H7 (cell line): ENCODE measurements at places on chromosomes 11 and 22. TPM values are rescaled to one million over a fixed set of nuclear protein-coding genes. Genes with fewer than 3 reads are reported as not detected.
A peak's percentile ranks its signal among the peaks of the same experiment; 100 is the strongest.

CCDC116 gene
- 0.48 and 0.55 TPM in 2 replicates for total RNA-seq

APOL2 gene
- 14.9 and 18.0 TPM in 2 replicates for total RNA-seq

EED gene
- 20.0 and 29.2 TPM in 2 replicates for total RNA-seq

MS4A3 gene
- total RNA-seq, result not detected in 2 replicates

SHANK2 gene
- total RNA-seq, result 9.7 and 14.8 TPM in 2 replicates

DNA sequence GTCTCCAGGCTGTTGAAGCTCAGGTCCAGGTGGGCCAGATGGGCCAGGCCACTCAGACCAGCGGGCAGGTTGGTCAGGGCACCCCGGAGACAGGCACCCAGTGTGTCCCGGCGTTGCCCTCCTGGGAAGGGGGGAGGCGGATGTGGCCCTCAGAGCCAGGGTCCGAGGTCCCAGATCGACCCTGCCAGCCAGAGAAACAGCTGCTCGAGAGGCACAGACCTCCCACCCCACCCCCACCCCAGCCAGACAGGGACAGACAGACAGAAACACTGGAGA is 1.6 kb downstream of the PIDD1 start:
- no peak for DNase-seq

DNA sequence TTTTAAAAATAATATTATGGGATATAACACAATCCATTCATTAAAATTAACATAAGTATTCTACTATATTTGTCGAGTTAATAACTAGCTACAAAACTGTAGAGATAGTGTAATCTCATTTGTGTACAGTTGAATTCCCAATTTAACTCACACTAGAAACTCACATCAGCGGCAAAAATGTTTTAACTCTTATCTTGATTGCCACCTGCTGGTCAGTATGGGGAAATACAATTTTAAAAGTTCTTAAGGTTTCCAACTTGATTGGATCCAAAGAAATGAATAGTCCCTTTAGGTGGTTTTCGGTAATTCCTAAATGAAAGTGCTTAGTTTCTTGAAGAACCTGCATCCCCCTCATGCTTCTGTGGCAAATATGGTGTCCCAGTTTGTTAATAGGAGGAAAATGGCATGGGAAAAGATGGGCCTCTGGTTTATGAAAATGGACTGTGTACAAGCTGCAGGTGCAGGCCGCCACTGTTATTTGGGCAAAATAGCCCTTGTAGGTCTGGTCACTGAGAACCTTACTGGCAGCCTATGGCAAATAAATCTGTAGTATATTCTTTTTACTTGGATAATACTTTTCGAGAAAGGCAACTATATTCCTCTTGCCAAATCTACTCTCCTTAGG is 33.7 kb upstream of the SLC17A6 start:
- DNase-seq, result peak; percentile 32

GRCh38 chr11:83063073-83063754 is 8.5 kb downstream of the RAB30 start:
- DNase-seq, result no peak

DNA sequence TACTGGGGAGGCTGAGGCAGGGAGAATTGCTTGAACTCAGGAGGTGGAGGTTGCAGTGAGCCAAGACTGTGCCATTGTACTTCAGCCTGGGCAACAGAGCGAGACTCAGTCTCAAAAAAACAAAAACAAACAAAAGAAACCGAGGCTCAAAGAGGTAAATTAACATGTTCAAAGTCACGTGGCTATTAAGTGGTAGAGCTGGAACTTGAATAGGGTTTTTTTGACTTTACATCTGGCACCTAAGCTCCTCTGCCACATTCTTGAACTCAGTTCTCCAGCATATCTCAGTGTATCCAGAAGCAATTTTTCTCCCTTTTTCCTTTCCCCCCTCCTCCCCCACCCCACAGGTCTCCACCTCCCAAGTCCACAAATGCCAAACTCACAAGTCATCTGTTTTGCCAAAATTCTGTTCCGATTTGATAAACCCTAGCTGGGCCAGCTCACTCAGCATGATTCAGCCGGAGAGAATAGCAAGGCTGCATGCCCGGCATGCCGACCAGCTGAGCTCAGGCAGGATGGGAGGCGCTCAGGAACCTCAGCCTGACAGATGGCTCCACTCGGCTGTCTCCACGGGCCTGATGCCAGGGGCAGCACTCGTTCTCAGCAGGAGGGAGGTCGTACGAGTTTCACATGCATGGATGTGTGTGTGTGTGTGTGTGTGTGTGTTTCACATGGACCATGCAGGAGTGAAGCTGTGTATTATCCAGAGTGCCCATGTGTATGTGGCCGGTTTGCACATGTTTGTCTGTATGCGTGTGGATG is 63.2 kb upstream of the RRAS2 start:
- DNase-seq, result peak; percentile 54

- peak; percentile 95 for DNase-seq
Measured at GRCh38 chr11:118930094-118930712, 4.5 kb upstream of the BCL9L start.

GRCh38 chr22:33477120-33478111 is 419.2 kb upstream of the SYN3 start:
- DNase-seq, result no peak

GRCh38 chr11:65315204-65315865 is 669 bp downstream of the CDC42EP2 start:
- peak; percentile 97 for DNase-seq

DNA sequence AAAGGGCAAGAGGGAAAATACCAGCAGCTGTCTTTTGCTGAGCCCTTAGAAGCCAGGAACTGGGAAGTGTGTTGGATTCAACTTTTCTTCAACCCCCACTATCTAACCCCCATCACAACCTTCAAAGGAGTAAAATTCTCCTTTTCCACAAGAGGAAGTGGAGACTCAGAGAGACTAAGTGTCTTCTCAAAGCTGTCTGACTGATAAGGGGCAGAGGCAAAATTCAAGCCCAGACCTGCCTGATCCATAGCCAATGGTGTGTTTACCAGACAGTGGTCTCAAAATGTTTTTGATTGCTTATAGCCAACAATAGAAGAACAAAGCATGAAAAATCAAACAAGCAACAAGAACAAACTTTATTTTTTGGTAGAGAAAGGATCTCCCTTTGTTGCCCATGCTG is 707.0 kb downstream of the NTM start:
- no peak for DNase-seq

DNA sequence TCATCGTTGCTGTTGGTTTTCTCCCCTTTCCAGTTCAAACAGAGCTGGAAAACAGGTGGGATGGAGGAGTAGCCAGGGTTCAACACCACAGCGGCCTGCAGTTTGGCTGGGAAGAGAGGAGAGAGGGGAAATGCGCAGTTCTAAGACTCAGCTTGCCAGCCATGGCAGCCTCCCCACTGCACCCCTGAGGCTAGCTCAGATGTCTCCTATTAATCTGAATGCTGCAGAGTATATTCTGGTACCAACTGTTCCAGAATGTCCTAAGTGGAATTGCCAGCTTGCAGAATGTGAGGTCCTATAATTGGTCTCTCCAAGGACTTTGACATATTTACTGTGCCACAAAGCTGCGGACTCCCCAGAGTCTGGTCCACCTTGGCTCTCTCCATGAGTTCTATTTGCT is 32.0 kb downstream of the NEFH start:
- no peak for DNase-seq

DNA sequence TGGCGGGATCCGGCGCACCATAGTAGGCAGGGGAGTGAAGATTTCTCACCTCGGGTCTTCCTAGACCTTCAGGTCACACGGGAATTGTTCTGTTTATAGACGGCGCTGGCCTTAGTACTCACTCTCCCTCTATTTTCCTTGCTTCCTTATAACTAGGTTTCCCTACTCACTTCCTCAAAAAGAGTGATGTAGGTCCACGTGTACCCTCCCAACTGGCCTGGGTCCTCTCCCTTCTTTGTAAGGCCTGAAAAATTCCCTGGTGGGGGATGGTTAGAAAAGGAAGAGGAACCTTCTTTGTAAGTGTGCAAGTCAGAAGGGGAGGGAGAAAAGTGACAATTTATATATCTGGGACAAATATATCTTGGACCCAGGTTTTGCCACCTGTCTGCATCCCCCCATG is 2.9 kb upstream of the TMEM9B start:
- no peak for DNase-seq

- DNase-seq, result peak; percentile 65
Measured at GRCh38 chr22:17818180-17818579, 43.9 kb upstream of the BID start.

DNA sequence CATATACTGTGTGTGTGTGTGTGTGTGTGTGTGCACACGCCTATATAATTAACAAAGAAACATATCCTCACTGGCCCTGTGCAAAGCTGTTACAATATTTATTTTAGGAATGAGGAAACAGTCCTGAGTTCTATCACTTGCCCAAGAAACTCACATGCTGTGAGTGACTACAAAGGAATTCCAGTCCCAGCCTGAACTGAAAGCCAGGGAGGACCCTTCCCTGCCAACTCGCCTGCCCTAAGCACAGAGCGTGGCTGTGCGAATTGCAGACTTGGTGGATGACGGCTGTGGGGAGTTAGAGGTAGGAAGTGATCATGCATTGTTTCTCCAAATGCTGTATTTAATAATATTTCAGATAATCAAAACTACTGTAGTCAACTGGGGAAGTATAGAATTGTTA is 26.4 kb upstream of the CD5 start:
- DNase-seq, result peak; percentile 65

DNA sequence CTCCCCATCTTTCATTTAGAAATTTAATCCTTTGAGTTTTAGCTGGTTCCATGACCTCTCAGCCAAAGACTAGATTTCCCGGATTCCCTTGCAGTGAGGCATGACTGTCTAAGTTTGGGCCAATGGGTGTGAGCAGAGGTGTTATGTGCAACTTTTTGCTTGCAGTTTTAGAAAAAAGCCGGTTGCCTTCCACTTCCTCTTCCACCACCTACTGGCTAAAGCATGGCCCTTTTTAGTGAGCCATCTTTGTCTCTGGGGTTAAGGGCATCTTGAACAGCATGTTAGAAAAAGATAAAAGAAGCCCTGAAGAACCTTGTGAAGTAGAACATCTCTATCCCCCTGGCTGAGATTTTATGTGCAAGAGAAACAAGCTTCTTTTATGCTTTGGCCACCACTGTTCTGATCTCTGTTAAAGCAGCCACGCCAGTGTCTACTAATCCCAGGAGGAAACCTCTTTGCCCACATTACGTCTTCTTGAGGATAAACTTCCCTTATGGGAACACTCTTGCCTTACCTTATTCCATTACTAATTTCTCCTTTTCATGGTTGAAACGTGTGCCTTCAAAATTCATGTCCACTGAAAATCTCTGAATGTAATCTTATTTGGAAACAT is 279.9 kb downstream of the TENM4 start:
- no peak for DNase-seq

DNA sequence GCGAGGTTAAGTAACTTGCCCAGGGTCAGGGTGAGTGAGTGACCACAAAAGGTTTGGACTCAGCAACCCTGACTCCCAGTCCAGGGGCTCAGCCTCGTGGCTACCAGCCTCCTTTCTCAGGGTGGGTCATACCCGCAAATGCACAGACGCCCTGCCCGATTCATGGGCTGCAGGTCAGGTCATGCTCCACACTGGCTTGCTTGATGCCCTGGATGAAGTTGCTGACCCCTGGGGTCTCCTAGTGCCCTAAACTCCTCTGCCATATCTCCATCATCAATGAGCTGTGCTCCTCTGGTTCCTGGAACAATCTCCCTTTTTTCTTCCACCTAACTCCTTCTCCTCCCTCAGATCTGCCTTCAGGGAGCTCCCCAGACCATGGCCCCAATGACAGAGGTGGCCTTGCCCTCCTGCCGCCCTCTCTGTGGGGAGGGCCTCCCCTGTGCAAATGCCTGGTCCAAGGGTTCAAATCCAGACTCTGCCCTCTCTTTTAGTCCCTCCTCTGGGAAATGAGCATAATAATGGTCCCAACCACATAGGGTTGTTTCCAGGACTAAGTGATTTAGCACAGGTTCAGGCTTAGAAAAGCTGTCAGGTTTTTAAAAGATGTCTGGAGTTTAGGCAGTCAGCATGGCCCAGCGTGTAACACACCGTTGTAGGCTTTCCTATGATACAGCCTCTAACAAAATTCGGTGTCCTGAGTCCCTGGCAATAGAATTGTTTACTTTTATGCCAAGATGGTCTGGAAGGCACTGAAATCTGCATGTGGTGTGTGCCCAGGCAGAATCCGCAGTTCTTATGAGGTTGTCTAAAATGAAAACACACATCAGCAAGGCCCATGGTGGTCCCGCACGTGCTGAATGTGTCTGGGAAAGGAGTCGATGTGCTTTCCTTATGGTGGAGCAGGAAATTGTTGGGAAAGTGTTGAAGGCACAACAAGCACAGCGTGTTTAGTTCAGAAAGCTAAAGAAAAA is 63.6 kb downstream of the CD82 start:
- no peak for DNase-seq

GRCh38 chr11:32210556-32210955 is 119.7 kb downstream of the RCN1 start:
- no peak for DNase-seq

DNA sequence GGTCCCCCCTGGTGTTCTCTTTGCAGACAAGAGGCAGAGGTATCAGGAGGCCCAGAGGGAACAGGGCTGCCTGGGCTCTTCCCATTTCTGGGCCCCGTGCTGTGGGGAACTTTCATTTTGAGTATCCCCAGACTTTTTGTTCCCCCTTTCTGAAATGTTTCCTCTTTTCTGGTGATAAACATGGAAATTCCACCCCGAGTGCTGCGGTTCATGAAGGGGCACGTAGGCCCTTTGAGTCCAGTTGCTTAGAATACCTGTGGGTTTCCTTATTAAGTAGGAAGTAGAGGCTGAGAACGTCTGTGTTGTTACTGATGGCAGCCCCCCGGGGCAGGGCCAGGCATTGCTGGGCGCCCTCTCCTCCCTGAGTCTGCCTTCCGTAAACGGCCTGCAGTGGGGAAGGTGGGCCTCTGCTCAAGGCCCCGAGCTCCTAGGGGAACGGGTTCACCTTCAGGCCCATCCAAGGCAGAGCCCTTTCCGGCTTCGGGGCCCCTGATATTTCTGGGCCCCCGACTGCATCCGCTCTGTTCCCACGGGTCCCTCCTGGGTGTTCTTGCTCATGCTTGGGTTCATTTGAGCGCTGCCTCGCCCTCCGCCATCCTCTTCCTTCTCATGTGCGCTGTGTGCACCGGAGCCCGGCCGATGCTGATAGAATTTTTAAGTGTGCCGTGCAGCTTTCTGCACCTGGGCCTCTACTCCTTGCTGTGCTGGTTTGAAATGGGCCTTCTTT is 12.0 kb downstream of the TBC1D22A start:
- DNase-seq, result no peak

DNA sequence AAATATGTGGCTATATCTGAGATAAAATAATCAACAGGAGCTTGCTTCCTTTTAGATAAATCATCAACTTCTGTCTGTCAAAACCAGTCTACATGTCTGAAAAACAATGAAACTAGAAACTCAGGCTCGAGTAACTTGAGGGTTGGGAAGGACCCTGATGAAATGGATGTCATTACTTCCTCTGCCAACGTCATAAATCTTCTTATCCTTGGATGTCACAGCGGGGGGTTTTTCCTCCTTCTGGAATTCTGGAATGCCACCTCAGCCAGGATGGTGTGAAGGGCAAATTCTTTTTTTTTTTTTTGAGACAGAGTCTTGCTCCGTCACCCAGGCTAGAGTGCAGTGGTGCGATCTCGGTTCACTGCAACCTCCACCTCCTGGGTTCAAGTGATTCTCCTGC is 13.4 kb downstream of the LGR4 start:
- DNase-seq, result no peak

- DNase-seq, result no peak
Measured at GRCh38 chr11:17403980-17404759, 15.7 kb upstream of the KCNJ11 start.
